Left ventricle myocardium inferior (tissue), 1 donor: ENCODE measurements at places on chromosomes 13 and 19.

DNA sequence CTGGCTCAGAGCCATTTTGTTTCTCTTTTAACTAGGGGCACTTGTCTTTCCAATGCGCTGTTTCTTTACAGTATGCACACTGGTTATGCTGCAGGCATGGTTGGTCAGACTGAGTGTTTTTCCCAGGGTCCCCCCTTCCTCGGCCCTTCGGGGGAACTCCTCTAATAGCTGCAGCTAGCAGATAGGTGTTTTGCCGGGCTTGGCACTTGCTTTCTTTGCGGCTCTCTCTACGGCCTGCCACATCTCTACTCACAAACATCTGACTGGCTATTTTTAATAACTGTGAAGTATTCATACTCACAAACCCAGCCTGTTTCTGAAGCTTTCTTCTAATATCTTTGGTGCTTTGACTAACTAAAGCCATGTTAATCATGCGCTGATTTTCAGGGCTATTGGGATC is 89.4 kb downstream of the SLC25A15 start:
- DNase-seq, result no peak

DNA sequence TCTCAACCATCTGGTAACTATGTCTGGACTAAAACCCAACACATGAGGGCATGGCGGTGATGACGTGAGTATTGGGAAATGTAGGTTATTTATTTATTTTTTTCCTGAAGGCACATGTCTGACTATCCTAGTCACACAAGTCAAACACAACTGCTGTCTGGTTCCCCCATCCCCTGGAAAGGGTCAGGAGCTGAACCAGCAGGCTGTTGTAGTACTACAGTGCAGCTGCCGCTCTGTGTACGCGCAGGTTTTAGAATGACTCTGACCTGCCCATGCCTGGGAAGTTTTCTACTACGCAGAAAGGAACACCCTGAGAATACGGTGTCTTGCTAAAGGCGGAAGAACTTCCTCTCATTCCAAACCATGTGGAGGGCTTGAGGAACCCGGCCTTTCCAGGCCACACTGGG is 1.2 kb downstream of the SLC7A1 start:
- DNase-seq, result no peak

- DNase-seq, result no peak
Measured at GRCh38 chr19:46081928-46082727, 41.3 kb upstream of the IGFL4 start.

DNA sequence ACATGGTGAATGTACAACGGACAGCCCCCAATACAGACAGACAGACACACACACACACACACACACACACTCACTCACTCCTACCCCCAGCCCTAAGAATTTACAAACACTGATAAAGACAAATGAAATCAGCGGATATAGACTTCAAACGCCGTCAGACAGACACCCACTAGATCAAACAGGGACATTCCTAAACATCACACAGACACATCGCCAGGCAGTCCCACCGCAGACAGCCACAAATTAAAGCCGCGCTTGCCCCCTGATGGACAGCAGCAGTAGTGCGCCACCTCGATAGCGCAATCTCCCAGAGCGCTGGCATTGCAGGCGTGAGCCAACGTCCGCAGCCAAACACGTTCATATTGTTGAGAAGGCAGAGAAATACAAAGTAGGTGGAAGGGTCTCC is 24.7 kb upstream of the ADGRE1 start:
- peak; percentile 81 for DNase-seq

- no peak for DNase-seq
Measured at GRCh38 chr13:32882691-32883090, 133.5 kb upstream of the KL start.

DNA sequence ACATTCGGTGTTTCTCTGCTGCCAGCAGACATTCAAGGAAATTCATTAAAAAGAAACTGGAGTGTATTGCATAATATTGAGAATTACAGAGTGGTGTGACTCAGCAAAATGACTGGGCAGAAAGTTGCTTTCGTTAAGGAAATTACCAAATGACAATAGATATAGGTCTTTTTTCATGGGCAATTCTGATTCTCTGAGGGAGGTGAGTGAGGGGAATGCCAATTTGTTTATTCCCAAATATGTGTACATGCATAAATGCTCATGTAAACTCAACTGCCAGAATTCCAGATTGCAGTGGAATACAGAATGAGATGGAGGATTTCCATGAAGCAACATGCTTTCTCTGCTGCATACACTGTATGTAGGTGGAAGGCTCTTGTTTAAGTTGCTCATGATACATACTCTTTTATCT is 1730.1 kb downstream of the SLITRK5 start:
- DNase-seq, result no peak

- DNase-seq, result no peak
Measured at GRCh38 chr13:107830804-107831203, 384.5 kb downstream of the LIG4 start.
